DND-41 (cell line): ENCODE measurements at places on chromosomes 7 and 10.

- no peak for DNase-seq
Observed at GRCh38 chr7:35446091-35446490, 192.2 kb upstream of the TBX20 start.

DNA sequence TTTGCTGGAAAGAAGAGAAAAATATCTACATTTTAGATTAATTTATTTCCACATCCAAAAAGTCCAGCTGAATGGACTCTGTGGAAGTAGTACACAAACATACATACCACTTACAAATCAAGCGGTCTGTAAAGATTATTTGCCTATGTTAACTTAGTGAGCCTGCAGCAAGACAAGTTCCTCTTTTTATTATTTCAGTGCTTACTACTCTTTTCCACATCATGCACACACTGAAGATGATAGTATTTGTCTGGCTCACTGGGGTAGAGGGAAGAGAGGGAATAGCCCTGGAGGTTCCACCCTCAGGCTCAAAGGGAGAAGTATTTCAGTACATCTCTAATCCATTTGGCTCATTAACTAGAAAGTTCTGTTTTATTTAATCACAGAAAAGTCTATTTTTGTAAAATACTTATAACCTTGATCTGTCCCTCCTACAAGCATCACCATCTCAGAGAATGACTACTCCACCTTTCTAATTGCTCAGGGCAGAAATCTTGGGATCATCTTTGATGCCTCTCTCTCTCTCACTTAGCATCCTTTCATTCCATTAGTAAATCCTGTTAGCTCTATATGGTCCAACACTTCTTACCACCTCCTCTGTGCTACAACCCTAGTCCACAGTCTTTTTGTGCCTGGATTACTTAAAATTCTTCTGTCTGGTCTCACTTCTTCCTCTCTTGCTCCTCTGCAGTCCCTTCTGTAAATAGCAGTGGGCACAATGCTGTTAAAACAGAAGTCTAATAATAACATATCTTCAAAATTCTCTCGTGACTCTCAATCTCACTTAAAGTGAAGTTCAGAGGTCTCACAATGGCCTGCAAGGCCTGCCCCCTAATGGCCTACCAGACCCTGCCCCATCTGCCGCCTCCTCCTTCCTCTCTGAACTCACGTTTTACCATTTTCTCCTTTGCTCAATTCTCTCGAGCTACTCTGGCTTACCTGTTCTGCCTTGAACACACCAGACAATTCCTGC, 64.3 kb upstream of the CCDC6 start:
- no peak for DNase-seq

- DNase-seq, result no peak
Observed at GRCh38 chr7:11847336-11847735, 15.3 kb upstream of the THSD7A start.

DNA sequence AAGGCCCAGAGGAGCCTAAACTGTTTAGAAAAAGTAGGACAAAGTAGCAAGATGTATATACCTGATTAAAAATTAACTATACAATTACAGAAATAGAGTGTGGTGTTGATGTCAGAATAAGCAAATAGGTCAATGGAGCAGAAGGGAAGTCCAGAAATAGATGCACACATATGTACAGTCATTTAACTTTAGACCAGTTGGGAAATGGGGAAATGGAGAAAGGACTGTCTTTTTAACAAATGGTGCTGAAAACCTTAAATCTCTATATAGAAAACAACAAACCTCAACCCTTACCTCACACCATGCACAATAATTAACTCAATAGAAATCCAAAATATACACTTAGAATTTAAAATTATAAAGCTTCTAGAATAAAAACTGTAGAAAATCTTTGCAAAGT, 72.2 kb downstream of the CH25H start:
- DNase-seq, result no peak

GRCh38 chr10:83925133-83925532, 214.2 kb upstream of the GHITM start:
- DNase-seq, result no peak

DNA sequence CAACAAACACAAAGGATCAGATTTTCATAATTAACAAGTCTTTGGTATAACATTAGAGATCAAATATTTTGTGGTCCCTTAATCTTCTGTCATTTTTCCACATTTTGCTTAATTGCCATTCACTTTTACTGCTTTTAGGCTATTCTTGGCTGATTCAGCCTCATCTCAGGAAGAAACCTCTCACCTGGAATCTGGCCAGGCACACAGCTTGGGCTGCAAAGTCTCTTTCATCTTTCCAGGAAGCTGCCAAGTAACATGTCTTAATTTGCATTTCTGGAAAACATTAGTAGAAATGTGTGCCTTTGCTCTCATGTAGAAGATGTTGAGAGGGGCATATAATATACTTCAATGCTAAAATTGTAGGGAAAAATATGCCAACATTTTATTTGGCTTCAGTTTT, 174.2 kb upstream of the STEAP4 start:
- DNase-seq, result no peak

DNA sequence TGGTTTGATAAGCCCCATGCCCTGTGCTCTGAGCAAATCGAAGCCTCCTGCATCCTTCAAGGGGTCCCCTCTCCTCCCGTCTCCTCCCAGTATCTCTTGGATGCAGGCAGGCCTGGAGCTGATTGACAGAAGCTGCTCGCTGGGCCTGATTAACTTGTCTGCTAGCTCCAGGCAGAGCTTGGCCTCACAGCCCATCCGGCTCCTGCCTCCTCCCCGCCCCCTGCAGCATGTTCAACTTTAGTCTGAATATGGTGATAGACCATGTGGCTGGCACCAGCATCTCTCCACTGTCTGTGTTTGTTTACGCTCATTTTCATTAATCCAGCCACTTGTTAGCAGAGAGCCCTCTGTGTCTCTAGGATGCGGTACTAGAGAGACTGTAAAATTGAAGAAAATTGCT, 432.2 kb downstream of the DPP6 start:
- DNase-seq, result no peak

DNA sequence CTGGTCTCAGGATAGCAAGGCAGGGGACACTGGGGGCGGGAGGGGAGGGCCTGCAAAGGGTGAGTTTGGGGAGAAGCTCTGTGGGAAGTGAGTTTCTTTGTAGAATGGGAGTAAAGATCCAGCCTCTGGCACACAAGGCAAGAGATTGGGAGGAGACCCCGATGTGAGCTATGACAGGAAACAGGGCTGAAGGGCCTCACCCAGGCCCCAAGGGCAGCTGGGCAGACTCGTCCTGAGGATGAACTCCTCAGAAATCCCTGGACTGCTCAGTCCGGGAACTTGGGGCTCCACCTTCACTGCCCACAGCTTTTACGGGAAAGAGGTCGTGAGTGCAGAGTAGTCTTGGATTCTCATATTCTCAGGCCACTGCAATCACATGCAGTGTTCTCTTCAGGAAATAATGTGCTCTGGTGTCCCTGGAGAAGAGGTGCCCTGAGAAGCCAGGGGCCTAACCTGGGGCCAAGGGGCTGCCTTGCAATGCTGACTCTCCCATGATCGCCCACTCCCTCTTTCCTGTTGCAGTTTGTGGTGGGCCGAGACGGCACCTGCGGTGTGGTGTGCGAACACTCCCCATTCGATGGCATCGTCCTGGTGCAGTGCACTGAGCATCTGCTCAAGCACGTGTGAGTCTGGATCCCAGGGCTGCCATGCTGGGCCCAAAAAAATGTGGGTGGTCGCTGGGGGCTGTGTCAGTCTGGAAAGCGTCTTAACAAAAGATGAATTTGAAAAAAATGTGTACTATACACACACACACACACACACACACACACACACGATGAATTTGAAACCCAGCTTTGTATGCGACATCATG, 31.3 kb upstream of the C10orf53 start:
- DNase-seq, result peak; percentile 85

- no peak for DNase-seq
Observed at GRCh38 chr7:121940918-121941317, 68.0 kb downstream of the PTPRZ1 start.

- no peak for DNase-seq
Observed at GRCh38 chr10:56178210-56178609, 182.8 kb downstream of the ZWINT start.

DNA sequence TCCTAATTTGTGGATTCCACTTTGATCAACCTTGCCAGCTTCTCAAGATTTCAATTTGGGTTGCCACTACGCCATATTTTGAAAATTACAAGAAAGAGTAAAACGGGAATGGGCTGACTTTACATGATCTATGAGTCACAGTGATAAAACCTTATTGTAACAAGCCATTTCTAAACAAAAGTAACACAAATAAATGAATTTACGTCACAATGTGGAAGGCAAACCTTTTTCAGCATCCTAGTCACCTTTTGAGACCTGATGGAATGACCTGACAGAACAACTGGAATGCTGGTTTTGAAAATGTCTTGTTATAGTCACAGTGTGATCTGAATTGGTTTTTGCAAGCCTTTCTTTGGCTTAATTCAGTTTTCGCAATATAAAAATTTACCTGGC, 85.9 kb downstream of the CDK6 start:
- no peak for DNase-seq

GRCh38 chr10:22825841-22826240, 102.0 kb upstream of the ARMC3 start:
- no peak for DNase-seq

- DNase-seq, result no peak
Observed at GRCh38 chr10:128111696-128112095, 14.5 kb downstream of the MKI67 start.

DNA sequence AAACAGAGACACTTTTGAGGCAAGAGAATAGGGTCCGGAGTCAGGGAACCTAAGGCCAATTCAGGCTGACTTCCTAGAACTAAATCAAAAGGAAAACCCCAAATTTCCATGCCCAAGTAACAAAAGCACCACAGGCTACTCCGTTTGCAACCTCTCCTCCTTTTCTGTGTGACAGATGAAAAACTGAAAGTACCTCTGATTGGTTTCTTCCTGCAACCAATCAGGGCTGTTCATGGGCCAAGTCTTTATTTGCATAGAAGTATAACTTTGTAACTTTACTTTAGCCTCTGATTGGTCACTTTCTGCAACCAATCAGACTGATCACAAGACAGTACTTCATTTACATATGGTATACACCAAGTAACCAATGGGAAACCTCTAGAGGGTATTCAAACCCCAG, 239.9 kb upstream of the KCND2 start:
- no peak for DNase-seq

DNA sequence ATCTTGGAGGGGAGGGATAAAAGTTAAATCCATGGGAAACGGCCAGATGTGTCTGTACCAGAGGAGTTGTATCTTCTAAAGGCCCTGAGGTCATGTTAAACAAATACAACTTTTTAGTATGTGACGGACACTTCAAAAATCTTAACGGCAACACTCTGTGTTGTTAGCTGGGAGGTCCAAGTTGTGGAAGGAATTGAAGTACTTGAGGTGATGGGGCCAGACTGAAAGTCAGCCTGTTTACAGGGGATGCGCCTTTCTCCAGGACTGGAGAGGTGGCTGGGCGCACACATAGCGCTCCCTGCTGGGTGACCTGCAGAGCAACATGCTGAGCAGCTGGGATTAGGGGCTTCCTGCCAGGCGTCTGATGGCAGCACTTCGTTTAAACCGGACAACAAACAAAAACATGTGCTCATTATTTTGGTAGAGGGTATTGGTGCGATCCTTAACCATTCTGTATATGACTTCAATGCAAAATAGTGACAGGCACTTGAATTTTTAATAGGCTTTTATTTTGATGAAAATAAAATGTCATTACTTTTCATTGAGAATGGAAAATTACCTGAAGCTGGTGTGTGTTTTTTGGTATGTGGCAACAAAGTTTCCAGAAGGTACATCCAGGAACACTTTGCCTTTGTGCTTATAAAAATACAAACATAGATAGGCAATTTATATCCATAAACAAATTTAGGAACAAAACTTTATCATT, 198.2 kb downstream of the MLLT10 start:
- peak; percentile 60 for DNase-seq

GRCh38 chr10:126135941-126136595, 239.7 kb downstream of the FANK1 start:
- DNase-seq, result no peak

DNA sequence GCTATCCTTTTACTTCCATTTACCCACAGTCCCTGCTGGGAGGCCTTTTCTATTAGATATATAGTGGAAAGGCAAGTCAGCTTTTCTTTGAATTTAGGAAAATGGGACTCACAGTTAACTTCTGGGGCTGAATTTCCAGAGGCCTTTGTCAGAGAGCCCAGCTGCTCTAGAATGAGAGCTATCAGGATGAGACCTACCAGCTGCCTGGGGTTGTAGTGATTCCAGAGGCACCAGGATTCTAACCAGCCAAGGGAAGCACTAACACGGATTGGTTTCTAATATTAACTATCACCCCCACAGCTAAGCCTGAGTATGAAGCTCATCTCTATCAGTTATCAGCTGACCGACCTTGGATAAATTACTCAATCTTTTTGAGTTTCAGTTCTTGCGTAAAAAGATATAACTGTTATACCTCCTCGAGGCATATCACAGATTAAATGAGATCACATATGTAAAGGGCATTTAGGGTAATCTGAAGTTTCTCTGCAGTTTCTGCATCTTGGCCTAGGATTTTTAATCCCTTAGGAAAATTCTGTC, 56.6 kb upstream of the CALD1 start:
- DNase-seq, result no peak

DNA sequence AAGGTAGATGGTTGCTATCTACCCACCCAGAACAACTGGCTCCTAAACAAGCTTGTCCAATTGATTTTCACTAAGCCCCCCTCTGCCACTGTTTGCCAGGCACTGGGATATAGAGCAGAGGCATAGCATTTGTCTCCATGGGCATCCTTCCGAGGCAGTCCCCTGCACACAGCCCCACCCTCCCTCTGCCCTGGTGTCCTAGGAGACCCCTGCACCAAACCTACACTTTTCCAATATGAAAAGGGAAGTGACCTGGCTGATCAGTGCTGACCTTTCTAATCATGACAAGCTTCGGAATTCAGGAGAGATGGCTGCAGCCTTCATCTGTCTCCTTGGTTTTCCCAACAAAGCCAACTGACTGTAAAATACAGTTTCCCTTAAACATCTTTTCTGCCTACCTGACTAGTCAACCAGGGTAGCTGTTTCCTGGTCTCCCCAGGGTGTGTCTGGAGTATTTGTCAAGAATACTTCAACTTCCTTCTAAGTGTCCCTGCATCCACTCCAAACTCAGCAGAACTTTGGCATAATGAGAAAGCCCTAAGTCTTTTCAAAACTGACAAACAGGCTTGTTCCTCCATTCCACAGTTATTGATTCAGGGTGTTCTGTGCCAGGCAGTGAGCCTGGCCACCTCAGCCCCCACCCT, 7.6 kb upstream of the SLC18A3 start:
- DNase-seq, result no peak

DNA sequence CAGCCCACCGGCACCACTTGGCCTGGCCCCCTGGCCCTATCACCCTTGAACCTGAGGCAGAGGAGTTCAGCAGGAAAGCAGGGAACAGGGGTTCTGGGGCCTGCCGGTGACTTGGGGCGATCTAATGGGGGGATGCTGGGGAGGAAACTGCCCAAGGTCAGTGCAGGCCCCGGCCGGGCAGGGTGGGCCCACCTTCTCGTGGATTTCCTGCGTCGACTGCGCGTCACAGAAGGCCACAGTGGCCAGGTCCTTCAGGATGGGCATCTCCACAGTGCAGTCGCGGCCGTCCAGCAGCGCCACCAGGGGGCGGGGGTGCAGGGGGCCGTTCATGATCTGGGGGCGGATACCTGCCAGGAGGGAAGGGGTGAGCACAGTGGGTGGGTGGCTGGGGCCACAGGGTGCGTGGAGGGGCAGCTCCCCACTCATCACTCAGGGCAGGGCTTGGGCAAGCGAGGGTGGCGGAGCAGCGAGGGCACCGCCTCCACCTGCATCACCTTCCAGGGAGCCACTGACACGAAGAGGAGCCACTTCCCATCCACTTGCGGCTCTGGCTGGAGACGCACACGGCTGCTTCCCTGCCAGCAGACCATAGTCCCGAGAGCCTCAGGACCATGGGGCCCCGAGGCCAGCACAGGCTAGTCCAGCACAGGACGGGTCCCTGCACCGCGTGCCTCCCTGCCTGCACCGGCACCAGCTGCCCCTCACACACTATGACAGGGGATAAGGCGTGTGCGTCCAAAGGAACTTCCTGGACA, 61.4 kb downstream of the ZRANB1 start:
- DNase-seq, result no peak
